ENCODE measurements at places on chromosomes 3 and 15. TPM values are rescaled to one million over a fixed set of nuclear protein-coding genes. Genes with fewer than 3 reads are reported as not detected.

The TTC23 gene
- total RNA-seq: 5.3 TPM

The FBXW12 gene
- total RNA-seq: 1.6 TPM

DNA sequence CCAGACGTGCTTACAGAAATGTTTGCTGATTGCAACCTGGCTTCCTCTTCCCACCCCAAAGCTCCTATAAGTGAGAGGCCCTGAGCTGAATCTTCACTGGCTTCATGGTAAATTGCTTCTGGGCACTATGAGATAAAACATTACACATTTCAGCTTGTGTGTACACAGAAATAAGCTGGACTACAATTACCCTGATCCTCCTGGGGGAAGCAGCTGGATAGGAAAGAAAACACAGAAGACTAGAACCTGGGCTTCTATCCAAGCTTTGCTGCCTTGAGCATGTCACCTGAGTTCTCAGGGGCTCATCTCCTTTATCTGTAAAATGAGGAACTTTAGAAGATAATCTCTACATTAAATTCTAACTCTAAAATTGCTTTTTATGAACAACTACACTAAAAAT, 40.3 kb downstream of the THBS1 start:
- no peak for DNase-seq

GRCh38 chr3:36434687-36435426, 54.6 kb downstream of the STAC start:
- DNase-seq: no peak

DNA sequence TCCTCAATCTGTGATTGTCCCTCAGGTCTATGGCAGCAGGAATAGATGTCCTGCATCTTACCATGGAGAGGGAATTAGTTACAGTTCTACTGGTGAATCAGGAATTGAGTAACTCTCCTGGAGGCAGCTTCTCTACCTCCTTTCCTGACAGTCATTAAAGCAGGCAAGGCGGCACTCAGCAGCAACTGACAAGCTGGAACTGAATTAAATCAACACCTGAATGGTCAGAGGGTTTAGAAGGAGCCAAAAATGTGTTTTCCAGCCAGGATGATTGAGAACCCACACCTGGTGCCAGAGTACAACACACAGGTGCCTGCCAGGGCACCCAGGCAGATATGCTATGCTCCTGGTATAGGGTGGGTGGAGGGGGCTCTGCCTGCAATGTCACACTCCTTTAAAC, 43.1 kb upstream of the TIPARP start:
- DNase-seq: no peak

- no peak for DNase-seq
These were observed 189.3 kb downstream of the SV2B start for GRCh38 chr15:91289324-91289723.

Data from frontal cortex (tissue), 4 donors.